Astrocyte of the spinal cord (primary cell): ENCODE measurements at places on chromosomes 16 and 17.

DNA sequence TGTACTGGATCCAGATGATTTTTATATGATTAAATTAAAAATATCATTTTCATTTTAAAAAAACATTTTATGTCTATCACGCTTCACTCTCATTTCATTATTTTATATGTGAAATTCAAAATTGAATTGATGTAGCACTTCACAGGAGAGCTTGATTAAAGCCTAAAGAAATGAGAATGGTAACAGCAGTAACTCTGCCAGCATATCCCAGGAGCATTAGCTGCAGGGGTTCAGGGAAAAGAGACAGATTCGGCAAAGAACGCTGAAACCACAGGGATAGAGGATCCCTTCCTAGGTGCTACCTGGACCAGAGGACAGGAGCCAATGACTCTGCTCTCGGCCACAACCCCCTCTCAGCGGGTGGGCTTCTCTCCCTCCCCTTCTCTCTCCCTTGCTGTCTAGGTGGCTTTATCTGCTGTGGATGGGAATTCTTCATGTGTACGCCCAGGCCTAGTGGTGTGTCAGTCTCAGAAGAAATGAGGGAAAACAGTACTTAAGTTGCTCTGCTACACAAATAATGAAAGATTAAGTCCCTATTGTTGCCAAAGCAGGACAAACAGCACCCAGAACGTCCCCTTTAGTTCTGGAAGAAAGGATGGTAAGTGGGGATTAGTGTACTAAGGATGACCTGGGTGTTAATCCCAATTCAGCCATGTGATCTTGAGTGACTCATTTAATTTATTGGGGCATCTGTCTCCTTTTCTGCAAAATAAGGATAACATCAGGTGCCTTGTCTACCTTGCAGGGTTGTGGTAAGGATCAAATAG is 123.3 kb downstream of the CDK5R1 start:
- DNase-seq: no peak

GRCh38 chr16:24041834-24042631 is 206.2 kb downstream of the PRKCB start:
- DNase-seq: peak; percentile 18

- no peak for DNase-seq
Observed at GRCh38 chr17:59154292-59154720, 680 bp downstream of the SKA2 start.

DNA sequence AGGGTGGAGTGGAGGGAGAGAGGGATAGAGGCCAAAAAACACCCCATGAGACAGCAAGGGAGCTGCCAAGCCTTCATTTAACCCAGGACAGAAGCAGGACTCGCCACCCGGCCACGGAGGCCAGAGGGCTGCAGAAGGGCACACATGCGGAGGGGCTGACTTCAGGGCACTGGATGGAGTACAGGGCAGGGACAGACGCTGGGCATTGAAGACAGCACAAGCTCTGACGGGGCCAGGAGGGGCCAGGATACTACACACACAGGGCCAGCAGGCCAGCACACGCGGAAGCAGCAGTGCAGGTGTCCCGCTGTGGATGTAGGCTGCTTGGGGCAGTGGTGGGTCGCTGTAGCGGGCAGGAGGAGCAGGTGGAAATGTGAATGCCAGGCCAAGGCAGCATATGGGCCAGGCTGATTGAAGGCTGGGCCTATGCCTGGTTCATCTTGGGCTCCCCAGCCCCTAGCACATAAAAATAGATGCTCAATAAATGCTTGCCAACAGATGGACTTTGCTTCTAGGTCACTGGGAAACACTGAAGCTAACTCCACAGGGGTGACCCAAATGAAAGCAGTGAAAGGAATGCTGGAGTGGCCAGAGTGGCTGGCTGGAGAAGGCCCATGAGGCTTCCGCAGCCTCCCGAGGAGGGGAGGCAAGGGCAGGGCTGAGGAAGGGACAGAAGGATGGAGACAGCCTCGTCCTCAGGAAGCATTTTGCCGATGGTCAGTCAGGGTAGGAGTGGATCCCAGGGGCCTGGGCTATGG is 61.6 kb downstream of the GNA13 start:
- DNase-seq: no peak

- DNase-seq: no peak
Observed at GRCh38 chr17:27327397-27327796, 33.5 kb downstream of the WSB1 start.

GRCh38 chr17:77495575-77495974 is 354.8 kb downstream of the SEC14L1 start:
- no peak for DNase-seq

DNA sequence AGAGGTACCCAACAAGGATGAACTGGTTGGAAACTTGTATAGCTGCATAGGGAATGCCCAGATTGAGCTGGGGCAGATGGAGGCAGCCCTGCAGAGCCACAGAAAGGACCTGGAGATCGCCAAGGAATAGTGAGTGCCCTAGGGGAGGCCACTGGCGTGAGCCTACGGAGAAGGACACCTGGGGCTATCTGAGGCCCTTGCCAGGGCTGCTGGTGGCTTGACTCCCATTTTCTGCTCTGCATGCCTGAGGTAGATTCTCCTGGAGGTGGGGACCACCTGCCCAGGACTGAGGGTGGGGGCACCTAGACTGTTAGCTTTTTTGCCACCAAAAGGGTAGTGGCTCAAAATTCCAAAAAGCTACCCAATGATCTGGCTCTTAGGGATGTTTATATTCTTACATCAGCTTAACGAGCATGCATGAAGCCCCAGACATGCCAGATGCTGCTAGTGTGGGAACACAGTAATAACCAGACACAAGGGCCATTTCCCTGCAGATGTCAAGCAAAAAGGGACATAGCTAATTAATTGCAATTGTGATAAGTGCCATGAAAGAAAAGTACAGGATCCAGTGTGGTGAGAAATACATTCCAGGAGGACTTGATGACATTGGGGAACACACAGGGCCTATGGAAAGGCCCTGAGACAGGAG is 8.8 kb downstream of the ODAD4 start:
- DNase-seq: no peak

DNA sequence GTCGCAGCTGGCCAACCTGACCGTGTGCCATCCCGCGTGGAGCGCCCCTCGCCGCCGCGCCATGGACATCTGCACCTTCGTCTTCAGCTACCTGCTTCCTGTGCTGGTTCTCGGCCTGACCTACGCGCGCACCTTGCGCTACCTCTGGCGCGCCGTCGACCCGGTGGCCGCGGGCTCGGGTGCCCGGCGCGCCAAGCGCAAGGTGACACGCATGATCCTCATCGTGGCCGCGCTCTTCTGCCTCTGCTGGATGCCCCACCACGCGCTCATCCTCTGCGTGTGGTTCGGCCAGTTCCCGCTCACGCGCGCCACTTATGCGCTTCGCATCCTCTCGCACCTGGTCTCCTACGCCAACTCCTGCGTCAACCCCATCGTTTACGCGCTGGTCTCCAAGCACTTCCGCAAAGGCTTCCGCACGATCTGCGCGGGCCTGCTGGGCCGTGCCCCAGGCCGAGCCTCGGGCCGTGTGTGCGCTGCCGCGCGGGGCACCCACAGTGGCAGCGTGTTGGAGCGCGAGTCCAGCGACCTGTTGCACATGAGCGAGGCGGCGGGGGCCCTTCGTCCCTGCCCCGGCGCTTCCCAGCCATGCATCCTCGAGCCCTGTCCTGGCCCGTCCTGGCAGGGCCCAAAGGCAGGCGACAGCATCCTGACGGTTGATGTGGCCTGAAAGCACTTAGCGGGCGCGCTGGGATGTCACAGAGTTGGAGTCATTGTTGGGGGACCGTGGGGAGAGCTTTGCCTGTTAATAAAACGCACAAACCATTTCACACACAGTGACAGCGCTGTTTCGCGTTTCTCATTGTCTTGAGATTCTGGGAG is 2.0 kb upstream of the ZACN start:
- DNase-seq: no peak

GRCh38 chr17:40864661-40865390 is 2.2 kb downstream of the KRT12 start:
- no peak for DNase-seq

- DNase-seq: no peak
Observed at GRCh38 chr17:73924909-73925186, 278.6 kb upstream of the RPL38 start.

DNA sequence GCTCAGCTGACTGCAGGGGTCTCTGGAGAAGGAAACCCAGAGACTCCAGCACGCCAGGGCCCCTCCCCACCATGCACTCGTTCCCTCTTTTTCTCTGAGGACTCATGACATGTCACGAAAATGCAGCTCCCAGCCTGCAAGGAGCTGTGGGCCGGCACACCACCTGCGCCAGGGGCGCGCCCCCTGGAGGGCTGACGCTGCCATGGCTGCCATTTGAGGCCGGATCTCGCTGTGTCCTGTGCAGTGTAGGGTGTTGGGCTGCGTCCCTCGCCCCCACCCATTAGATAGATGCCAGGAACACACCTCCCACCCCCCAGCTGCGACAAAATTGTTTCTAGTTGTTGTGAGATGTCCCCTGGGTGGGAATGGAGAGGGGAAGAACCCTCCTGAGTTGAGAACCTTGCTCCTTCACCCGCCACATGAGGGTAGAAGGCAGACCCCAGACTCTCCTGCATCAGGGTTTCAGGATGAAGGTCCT is 8.2 kb downstream of the SYNGR2 start:
- DNase-seq: peak; percentile 32

- no peak for DNase-seq
Observed at GRCh38 chr16:4870138-4870671, 22.9 kb downstream of the UBN1 start.

GRCh38 chr16:55655897-55656681 is at the start of gene SLC6A2:
Gene SLC6A2 (plus strand): TSS chr16:55655988. CDS start chr16:55656695, 707 bp downstream.
- DNase-seq: no peak

GRCh38 chr17:6994666-6995256 is 1.1 kb upstream of the ALOX12 start:
- DNase-seq: no peak

DNA sequence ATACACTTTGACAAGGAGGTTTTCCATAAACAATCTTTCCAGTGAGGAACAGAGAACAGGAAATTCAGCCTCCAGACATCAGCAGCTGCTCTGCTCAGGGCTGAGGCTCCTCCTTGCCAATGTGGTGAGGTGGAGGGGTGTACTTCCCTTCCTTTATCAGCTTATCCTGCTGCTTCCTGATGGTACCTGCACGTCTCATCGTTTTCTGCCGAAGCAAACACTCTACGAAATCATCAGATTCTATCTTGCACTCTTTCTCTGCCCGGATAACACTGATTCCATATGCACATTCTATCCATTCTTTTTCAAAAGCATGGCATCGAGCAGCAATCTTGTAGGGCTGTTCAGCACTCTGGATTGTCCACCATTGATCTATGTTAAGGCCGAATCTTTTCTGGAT is 15.4 kb upstream of the SEZ6 start:
- DNase-seq: no peak

- DNase-seq: peak; percentile 20
Observed at GRCh38 chr17:46943501-46944393, 20.8 kb downstream of the GOSR2 start.

DNA sequence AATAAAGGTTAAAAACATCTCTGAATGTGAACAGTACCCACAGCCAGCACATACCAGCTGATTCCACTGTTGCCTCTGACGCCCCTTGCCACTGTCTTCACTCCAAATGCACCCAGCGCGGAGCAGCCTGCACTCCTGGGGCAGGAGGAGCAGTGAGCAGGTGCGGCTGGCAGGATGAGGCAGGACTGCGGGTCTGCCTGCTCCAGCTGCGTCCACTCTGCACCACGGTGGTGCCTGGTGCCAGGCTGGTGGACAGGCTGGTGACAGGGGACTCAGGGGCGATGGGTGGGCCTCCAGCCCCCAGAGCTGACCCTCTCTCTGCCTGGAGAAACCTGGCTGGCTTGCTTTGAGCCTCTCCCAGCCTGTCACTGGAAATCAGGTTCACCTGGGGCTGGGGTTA is 9.4 kb downstream of the RAB40B start:
- no peak for DNase-seq

DNA sequence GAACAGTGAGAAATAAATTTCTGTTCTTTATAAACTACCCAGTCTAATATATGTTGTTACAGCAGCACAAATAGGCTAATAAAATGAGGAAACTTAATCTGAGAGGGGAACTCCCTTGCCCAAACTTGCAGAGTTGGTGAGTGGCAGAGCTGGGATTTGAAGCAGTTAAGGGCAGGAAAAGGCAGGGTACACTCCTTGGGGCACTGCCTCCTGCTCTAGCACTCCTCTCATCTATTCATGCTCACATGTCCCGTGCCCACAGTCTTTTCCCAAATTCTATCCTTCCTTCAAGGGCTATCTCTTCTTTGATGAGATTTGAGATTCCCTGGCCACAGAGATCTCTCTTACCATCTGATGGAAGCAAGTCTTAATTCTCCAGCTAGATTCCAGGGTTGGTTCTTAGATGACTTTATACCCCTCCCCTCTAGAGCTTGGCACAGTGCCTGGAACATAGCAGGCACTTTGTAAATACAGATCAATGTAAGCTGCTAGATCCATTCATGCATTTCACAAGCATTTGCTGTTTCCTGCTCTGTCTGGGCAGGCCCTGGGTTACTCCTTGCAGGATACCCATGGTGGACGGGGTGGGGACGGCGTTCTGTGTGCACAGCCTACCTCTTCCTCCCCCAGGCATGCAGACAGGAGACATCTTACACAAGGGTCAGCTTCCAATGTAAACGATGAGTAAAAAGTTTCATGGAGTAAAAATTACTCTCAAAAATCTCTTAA is 39.2 kb upstream of the ABCC12 start:
- peak; percentile 53 for DNase-seq

- no peak for DNase-seq
Observed at GRCh38 chr16:9965079-9965478, 217.1 kb downstream of the GRIN2A start.

- DNase-seq: no peak
Observed at GRCh38 chr16:1820096-1820945, 6.3 kb downstream of the HAGH start.

DNA sequence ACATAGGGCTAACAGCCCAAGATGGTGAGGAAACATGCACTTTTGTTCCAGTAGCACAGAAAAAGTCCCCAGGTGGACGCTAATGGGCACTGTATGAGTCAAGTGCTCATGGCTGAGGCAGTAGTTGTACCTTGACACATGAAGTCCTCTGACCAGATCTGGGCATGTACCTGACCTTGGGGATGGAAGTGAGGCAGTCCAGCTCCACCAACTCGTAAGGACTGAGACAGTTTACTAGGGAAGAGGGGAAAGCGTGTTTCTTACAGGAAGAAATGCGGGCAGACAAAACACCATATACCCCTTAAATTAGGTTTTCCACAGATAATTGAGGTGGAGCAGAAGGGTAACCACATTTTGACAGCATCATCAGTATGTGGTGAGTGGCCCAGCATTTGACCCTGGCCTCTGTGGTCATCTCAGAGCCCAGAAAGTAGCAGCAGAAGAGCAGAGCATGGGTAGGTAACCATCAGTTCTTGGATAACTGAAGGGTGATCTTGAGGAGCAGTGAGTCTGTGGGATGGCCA is 32.4 kb upstream of the METTL9 start:
- DNase-seq: no peak

- DNase-seq: no peak
Observed at GRCh38 chr17:75403131-75403530, 2.3 kb downstream of the GRB2 start.

- no peak for DNase-seq
Observed at GRCh38 chr16:49854188-49854795, 1.6 kb downstream of the ZNF423 start.

DNA sequence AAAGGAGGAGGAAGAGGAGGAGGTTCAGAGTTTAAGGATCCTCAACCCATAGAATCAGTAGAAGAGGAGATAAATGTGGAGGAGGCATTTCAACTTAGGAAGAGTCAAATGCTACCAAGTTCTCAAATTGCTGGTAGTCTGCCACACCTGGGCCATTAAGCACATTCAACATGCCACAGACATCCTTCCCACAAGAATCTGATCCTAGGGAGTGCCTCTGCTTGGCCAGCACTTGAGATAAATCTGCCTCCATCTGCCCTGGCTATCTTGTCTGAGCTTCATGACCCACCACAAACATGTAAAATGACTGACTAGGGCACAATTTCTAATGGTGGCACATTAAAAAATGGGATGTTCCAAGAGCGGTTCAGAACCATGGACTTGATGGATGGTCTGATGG is 37.3 kb upstream of the AXIN2 start:
- no peak for DNase-seq
